ENCODE measurements at places on chromosomes 3 and 15.

- no peak for DNase-seq
These were observed 175.2 kb upstream of the SOX14 start for GRCh38 chr3:137588871-137589270.

- no peak for DNase-seq
These were observed 66.0 kb downstream of the VPS13C start for GRCh38 chr15:61994216-61994615.

DNA sequence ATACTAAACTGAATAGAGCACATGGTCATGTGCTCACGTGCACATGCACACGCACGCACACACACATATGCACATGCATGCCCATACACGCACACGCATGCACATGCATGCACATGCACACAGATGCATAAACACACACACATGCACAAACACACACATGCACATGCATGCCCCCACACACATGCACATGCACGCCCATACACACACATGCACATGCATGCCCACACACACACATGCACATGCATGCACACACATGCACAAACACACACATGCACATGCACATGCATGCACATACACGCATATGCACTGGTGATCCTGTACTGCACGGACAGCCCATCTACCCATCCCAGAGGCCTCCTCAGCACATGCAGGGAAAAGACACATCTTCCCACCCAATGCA is 426.6 kb downstream of the OCA2 start:
- no peak for DNase-seq

- DNase-seq = no peak
These were observed 454.1 kb upstream of the BCHE start for GRCh38 chr3:166291186-166291955.

DNA sequence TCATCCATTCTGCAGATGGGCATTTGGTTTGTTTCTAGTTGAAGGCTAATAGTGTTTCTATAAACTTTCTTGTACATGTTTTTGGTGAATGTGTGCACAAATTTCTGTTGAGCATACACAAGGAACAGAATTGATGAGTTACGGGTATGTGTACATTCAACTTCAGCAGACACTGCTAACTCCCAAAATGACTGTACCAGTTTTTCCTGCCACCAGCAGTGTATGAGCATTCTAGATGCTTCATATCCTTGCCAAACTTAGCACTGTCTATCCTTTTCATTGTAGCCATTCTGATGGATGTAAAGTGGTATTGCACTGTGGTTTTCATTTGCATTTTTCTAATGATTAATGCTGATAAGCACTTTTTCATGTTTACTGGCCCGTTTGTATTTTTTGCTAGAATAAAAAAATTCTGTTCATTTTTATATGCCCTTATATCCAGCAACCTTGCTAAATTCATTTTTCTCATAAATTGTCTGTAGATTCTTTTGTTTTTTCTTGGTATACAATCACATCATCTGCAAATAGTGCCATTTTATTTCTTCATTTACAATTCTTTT is 110.2 kb downstream of the ATP1B3 start:
- DNase-seq = no peak

DNA sequence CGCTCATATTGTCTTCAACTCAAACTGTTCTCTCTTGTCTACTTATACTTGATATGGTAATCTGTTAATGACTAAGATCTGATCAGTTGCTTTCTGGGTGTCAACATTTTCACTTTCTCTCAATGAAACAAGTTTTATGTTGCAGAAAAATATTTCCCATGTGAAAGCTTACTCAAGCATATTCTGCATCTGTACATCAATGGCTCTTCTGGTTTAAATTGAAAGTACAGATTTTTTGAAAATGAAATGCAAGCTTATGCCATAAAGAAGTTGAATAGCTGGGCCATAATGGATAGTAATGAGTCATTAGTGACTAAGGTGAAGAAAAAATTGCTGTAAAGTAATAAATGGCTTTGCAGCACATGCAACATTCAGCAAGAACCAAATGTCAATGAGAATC is 140.7 kb downstream of the BCHE start:
- DNase-seq = no peak

- no peak for DNase-seq
These were observed 27.2 kb downstream of the AQR start for GRCh38 chr15:34942363-34942762.
